ENCODE measurements at places on chromosomes 12 and 14.

DNA sequence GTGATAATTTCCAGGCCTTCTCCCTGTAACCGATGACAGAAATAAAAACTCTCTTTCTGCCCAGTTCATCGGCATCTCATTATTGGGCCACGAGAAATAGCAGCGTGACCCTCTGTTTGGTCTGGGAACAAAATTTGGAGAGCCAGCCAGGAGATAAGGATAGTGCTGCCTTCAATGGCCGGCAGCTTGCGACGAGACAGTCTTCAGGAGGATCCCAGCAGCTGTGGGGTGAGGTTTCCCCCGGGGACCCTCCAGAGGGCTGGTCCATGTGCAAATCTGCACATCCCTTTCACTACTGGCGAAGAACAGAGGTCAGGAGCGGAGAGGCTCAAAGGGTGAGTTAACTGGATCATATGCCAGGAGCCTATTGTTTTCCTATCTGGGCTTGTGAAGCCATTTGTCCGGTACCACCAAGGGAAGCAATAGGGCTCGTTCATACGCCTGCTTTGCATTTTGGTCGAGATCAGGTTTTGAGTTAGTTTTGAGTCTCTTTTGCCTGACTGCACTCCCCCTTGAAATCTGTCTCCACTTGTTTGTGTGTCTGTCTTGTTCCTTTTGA is 4.8 kb downstream of the SLC39A2 start:
- no peak for DNase-seq

DNA sequence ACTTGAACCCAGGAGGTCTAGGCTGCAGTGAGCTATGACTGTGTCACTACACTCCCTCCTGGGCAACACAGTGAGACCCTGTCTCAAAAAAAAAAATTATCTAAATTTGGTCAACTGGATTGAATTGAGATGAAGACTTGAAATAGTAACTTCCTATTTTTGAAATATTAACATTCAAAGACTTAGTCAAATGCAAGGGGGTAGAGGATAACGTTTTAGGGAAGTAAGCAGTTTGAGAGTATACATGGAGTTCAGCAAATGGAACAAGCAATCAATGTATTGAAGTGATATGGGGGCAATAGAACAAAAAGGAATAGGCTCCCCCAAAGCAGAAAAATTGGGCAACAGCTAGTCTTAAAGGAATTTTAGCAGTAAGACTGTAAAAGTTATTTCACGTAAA is 4.6 kb upstream of the MFAP5 start:
- no peak for DNase-seq

GRCh38 chr12:126558219-126558618 is 1493.0 kb downstream of the AACS start:
- no peak for DNase-seq

DNA sequence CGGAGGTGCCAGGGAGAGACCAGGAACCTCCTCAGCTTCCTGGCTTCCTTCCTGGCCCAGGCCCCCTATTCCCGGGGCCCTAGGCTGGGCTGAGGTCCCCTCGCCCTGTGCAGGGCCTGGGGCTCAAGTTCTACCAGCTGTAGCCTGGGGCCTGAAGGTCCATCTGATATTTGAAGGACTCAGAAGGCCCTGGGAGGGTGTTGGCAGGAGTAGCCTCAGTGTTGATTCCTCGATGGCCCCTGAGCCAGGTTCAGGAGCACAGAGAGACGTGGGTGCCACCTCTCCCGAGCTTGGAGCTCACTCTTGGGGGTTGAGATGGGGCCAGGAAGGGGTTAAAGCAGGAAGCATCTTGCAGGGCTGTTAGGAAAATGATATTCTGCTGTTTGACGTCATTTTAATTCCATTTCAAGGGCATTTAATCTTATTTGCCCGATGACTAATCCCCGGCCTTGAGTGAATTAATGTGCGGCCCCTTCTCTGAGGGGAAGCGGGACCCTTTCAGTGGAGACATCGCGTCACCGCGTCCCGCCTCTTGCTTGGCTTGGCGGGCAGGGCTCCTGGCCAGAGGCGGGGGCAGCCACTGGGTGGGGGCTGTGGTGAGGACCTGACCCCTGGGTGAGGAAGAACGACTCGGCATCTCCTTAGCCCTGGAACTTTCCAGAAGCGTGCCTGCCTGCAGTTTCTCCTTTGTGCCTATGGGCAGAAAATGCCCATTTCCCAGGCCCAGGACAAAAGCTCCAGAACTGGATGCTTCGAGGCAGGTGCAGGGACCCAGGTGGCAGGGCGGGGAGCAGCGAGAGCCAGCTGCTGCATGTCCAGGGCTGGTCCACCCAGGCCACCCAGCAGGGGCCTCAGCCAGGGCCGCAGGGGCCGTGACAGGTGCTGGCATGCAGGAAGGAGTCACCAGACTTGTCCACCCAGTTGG is 158.3 kb downstream of the KIF26A start:
- no peak for DNase-seq

GRCh38 chr12:76552343-76552938 is 7.1 kb downstream of the OSBPL8 start:
- no peak for DNase-seq

GRCh38 chr12:126290456-126290855 is 1225.2 kb downstream of the AACS start:
- no peak for DNase-seq

GRCh38 chr12:79140711-79141110 is 276.1 kb downstream of the SYT1 start:
- no peak for DNase-seq

DNA sequence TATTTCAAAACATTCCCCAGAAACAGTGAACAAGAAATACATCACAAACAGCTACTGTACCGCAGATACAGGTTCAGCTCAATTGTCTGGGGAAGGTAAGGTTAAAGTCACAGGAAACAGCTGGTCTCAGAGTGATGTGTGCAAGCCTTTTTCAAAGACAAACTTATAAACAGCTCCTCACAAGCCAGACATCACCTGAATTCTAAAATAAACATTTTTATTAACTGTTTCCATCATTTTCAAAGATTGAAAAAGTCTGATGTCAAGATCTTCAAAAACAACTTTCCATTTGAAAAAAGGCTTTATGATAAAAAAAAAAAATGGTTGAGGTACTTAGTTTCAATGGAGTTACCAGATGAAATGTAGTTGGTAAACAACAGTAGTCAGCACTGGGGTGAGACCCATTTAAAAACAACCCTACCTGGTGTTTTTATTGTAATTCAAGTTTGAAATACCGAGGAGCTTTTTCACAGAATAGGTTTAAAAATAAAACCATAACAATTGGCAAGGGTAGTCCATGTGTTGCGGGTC is 4.0 kb downstream of the BTG1 start:
- peak; percentile 51 for DNase-seq

DNA sequence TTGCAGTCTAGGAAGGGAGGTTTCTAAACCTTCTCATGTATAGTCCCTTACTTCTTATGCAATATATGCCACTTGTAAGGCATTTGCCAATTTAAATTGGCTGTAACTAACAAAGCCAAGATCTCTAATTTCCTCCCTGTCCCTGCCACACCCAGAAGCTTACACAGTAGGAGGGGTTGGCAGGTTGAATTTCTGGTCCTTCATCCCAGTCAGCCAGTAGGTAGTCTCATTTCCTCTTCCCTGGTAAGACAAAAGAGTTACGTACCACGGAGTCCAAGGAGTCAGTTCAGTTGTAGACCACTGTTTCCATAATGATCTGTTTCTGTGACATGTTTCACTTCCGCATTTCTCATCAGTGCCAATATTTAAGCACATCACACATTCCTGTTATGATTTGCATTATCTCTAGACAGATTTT is 47.0 kb upstream of the PLBD1 start:
- DNase-seq, result no peak

DNA sequence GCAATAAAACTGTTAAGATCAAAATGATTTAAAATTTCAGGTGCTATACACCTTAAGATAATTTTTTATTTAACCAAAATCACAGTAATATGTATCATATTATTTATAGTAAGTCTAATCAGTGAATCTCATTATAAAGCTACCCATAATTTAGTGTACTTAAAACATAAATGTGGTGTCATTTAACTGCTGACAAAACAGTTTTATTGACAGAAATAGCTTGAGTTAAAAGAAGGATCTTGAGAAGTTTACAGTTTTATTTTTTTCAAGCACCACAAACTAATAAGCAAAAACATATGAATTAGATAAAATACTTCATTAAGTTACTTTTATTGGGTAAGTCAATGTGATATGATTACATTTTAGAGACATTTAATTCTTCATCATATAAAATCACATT is 400.4 kb downstream of the PRKD1 start:
- no peak for DNase-seq

GRCh38 chr12:123971770-123972456 is 718 bp downstream of the CCDC92 start:
- DNase-seq, result peak; percentile 55

- DNase-seq, result no peak
Observed at GRCh38 chr12:52454411-52455201, 2.7 kb upstream of the KRT6B start.

DNA sequence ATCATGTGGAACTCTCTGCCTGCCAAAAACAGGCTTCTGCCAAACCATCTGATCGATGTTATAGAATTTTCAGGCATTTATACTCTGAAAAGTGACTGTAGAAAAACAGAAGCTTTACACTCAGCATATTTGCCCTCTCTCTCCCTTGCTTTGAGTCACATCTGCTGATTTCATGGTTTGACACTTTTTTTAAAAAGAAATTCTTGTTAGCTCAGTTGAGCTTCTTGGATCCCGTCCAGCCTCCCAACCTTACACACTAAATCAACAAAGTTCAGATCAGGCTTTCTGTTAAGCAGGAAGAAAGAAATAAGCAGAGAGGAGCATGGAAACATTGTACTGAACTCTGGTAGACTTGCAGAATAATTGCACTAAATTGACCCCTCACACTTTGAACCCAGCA is 193.6 kb upstream of the SEL1L start:
- DNase-seq, result no peak

GRCh38 chr12:132133952-132134652 is 10.0 kb downstream of the DDX51 start:
- DNase-seq, result no peak

DNA sequence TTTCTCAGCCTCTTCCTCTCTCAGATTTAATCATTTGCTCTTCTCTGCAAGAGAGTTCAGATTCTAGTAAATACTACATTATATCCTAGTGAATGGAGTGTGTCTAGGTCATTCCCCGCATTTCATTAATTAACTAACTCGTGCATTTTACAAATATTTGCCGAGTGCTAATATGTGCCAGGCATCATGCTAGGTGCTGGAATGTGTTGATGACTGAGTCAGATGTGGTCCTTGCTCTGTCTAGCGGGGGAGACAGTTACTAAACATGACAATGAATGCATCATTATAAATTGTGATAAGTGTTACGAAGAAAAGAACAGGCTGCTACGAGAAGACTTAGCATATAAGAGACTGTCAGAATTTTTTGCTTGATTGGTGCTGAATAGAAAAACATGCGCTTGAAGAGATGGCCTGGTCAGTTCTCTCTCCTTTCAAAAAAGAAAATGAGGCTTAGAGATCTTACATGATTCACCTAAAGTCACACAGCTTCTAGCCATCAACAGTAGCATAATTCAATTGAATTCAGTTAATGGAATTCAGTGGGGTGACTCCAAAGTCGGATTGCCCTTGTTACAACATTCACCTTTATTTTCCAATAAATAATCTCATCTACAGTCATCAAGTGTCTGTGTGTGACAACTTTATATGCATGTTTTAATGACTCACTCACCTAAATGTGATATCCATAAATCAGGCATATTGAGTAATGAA is 48.7 kb upstream of the MAX start:
- DNase-seq, result no peak

DNA sequence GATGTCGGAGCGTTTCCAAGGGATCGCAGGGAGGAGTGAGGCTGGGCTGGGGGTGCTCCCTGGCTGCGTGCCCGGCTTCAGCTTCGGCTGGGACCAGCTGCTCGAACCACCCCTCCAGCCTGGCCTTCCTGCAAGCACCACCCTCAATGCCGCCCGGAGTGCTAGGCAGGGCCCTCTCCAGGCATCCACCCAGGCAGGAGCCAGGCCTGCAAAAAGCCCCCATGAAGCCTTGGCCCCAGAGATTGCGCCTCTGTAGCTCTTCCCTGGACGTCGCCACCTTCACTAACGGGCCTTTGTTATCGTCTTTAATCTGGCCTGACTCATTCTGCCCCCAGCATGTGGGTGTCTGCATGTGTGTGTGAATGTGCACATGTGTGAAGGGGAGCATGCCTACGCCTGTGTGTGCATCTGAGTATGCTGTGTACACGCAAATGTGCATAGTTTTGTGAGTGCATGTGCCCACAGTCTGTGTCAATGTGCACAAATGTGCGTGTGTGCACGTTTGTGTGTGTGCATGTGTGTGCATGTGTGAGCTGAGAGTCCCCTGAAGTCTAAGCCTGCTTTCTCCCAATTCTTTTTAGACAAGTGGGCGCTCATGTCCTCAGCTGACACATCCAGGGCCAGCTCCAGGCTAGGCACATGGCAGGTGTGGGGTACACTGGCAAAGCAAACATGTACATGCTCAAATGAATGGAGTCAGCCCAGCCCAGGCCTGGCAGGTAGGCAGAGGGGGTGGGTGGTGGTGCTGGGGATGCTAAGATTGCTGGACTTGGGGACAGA is 195.4 kb upstream of the C14orf180 start:
- DNase-seq, result no peak

DNA sequence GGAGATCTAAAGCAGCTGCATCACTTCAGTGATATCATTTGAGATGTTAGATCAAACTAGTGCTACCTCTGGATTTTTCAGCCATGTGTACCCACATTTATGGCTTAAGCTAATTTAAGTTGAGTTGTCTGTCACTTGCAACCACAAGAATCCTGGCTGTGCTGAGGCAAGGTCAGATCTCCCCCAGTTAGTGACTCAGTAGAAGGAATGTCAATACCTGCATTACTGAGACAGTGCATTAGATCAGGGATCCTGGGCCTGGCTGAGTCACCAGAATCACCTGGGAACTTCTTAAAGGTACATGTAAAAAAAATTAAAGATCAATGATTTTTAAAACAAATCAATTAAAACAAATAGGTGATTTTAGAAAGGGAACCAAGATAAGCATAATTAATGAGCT is 84.6 kb upstream of the GRIN2B start:
- DNase-seq, result no peak

GRCh38 chr14:52790756-52791222 is 618 bp downstream of the GNPNAT1 start:
- no peak for DNase-seq

DNA sequence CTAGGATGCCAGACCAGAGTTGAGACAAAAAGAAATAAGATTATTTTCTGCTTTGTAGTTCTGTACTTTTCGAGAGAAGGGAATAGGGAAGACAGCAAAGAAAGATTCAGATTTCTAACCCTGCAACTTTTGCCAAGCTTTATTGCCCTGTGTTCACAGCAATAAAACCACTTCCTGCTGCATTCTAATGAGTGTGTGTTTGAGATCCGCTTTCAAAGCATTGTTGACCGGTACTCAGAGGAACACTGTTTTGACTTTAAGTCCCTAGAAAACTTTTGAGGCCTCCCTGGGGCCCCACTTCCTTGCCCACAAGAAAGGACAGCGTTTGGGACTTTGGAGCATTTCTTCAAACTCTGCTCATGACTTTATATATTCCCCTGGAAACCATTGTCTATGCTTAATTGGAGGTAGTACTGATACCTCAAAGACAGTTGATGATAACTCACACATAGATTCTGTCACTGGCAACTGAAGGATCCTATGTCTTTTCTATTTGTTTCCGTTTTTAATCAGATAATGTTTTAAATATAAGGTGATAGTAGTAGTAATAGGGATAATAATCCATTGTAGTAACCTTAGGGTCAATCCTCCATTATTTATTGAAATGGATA is 1.3 kb downstream of the RNASE6 start:
- peak; percentile 48 for DNase-seq

GRCh38 chr12:41151793-41152192 is 36.3 kb upstream of the PDZRN4 start:
- no peak for DNase-seq

- DNase-seq, result no peak
Observed at GRCh38 chr12:26402648-26403047, 207.3 kb downstream of the SSPN start.

GRCh38 chr12:105026411-105026810 is 40.3 kb downstream of the NOPCHAP1 start:
- DNase-seq, result no peak

Measured in activated CD8-positive, alpha-beta memory T cell treated with anti-CD3 and anti-CD28 coated beads, Interleukin-2, amount 10 ng/mL, durations not matched to agents 7 days and 5 days (primary cell).